Stimulated activated CD4-positive, alpha-beta T cell treated with anti-CD3 and anti-CD28 coated beads, Interleukin-2, amount 100 ng/mL, for 4 hours (primary cell): ENCODE measurements at places on chromosomes 1 and 21.

- no peak for DNase-seq
Measured at GRCh38 chr1:197029749-197030148, 37.3 kb downstream of the F13B start.

- DNase-seq: no peak
Measured at GRCh38 chr1:247529771-247530355, 6.4 kb downstream of the OR2C3 start.

DNA sequence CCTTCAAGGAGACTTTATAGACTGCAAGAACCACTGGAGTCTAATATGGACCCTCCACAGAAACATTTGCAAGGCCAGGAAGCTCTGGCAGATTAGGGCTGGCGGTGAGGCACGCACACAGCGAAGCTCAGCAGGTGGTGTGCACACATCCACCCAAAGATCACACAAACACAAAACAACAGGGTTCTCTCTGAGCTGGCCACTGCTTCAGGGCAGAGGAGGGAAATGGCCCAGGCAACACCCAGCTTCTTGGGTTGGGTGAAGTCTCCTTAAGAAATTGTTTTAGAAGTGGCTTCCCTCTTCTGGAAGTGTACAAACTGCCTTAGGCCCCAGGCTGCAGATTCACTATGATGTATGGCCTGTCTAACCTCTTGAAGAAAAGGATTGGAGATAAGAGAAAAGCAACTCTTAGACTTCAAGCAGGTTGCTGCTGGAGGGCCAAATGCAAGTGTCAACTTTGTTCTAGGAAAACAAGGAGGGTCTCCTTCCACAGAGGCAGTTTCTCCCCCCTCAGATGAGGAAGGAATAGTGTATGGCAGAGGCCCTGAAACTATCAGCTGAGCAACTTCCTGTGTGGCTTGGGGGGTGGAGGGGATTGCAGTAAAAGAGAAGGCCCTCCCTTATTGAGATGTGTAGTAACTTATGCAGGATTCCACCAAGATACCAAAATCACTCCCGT lies 2.0 kb downstream of the RCSD1 start:
- DNase-seq: no peak

- no peak for DNase-seq
Measured at GRCh38 chr1:29563571-29563970, 327.2 kb downstream of the PTPRU start.

- DNase-seq: no peak
Measured at GRCh38 chr21:28532446-28532845, 460.2 kb downstream of the LTN1 start.

- no peak for DNase-seq
Measured at GRCh38 chr21:46561445-46562090, 43.3 kb downstream of the S100B start.

GRCh38 chr1:89608984-89609725 lies 23.8 kb upstream of the LRRC8C start:
- no peak for DNase-seq

- DNase-seq: no peak
Measured at GRCh38 chr1:106753066-106753465, 303.4 kb upstream of the PRMT6 start.

DNA sequence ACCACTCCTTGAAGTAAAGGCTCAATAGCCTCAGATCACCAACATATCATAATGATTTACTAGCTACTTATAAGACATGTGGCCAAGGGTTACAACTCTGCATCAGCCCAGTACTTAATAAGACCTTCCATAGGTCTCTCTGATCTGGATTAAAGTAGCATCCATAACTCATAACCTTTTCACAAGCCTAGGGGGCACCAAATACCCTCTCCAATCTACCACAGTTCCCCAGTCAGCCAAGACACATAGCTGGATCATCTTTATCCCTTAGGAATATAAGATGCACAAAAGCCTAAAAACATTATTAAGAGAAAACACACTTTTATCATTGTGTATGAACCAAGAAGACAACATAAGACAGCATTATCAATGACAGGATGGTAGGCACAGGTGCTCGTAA lies 22.1 kb downstream of the SSX2IP start:
- no peak for DNase-seq

GRCh38 chr1:174398246-174398645 lies 49.5 kb upstream of the GPR52 start:
- no peak for DNase-seq

DNA sequence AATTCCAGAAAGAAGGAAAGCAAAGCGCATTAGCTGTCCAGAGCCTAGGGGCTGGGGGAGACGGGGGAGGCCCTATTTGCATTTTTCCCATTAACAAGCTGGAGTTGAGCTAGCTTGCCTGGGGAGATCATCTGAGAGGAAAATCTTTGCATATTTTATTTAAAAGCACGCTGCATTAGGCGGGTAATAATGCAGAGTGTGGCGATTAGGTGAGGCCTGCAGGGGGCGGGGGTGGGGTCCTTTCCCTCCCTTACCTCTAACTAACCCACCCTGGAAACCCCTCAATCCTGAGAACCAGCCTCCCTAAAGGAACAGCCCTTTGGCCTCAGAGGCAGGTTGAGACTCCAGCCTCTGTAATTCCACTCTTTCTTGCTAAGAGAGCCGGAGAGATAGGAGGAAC lies 16.2 kb downstream of the C1orf216 start:
- DNase-seq: no peak

DNA sequence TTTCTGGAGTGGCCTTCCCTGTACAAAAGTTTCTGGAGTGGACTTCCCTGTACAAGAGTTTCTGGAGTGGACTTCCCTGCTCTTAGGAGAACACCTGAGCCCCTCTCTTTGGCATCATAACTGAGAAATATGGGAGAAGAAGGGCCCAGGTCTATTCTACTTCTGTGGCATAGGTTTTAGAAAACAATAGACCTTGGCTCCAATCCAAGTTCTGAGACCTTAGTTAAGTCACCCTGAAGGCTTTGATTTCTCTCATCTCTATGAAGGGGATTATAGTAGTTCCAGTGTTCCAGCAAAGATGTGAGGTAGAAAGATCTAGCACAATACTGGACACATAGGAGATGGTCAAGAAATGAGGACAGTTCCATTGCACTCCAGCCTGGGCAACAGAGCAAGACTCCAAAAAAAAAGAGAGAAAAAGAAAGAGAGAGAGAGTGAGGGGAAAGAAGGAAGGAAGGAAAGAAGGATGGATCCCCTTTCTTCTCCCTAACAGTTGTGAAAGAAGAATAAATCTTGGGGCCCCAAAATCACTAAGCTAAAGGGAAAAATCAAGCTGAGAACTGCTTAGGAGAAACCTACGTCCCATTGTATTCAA lies 13.3 kb upstream of the EIF4G3 start:
- no peak for DNase-seq

DNA sequence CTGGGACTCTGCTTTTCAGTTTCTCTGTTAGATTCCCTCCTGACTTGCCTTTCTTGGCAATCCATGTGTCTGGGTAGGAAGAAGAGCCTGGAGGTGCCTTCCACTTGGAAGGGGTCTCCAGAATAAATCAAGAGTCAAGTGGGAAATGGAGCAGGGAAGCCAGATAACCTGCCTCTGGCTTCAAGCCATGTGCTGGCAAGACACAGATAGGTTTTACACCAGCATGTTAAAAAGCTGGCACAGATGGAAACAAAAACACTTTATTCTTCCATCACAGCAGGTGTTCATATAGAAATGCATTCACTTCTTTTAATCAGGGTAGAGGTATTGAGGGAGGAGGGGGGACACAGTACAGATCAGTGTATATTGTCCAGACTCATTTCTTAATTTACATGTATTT lies 356.9 kb upstream of the RUNX1 start:
- no peak for DNase-seq

DNA sequence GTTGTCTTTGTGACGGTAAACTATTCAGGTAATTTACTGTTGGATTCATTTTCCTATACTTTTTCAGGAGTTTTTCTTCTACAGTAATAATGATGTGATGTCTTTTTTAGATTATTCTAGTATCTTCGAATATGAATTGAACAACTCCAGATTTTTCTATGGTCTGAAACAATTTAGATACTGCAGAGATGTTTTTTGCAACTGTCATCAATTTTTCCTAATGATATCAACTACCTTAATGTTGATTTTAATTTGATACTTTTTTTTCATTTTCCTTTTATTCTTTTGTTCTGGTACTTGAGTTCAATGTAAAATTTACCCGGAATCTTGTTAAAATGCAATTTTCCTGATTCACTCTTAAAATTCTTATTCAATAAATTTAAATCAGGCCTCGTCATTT lies 110.4 kb downstream of the KCNT2 start:
- no peak for DNase-seq

DNA sequence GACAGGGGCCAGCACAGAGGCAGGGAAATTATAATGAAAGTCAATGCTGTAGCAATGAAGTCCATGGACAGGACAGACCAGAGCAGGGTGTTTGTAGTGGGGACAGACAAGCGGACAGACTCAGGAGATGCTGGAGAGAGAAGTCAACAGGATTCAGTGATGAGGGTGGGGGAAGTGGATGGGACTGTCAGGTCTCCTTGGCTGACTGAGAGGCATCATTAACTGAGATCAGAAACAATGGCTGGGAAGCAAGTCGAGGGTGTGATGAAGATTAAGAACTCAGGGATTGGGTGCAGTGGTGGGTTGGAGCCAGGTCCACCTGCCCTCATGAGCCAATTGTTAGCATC lies 25.5 kb downstream of the CD58 start:
- DNase-seq: no peak

- no peak for DNase-seq
Measured at GRCh38 chr1:34770891-34771504, 10.0 kb upstream of the GJB3 start.

DNA sequence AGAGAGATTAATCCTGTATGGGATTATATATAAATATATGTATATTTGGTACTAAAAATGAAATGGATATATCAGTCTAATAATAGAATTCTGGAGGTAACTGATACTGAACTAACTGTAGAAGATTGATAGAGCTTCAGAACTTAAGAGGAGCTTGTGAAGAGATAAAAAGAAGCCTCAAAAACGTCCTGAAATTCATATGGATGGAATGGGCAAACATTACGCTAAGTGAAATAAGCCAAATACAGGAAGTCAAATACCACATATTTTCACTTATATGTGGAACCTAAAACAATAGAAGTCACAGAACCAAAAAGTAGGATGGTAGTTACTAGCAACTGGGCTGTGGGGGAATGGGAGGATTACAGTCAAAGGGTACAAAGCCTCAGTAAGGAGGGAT lies 36.0 kb upstream of the ADGRL4 start:
- no peak for DNase-seq

DNA sequence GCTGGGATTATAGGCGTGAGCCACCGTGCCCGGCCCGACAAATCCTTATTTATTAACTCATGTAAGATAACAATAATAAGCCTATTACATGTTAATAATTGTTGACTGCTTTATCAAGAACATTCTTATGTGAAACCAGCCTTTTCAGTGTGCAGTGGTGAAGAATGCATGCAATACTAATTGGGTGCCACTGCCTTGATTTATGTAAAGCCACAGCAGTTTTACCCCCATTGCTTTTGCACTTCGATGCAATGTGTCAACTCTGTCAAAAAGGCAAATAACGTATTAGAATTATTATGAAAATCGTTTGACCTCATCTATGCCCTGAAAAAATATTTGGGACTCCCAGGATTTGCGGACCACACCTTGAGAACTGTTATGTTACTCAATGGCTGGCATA lies 18.3 kb downstream of the NPR1 start:
- no peak for DNase-seq

- no peak for DNase-seq
Measured at GRCh38 chr1:21059021-21059420, 117.7 kb downstream of the EIF4G3 start.

GRCh38 chr1:204077979-204078696 lies 5.2 kb downstream of the SOX13 start:
- DNase-seq: no peak
